ENCODE measurements at places on chromosomes 1 and 21.

DNA sequence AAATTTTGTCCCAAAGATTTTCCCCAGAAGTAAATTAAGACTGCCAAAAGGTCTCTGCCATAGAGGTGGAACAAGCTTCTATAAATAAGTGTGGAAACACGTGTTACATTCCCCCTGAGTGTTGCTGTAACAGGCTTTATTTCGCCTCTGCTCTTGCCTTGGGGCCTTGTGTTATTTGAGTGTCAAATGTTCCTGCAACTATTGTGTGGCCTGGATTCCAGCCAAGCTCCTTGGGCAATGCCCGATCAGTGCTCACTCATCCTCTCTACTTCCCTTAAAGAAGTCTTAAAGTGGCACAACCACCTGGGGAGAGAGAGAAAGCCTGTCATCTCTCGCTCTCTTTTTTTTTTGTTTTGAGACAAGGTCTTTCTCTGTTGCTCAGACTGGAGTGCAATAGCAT, 156.7 kb downstream of the NR5A2 start:
- DNase-seq = no peak

DNA sequence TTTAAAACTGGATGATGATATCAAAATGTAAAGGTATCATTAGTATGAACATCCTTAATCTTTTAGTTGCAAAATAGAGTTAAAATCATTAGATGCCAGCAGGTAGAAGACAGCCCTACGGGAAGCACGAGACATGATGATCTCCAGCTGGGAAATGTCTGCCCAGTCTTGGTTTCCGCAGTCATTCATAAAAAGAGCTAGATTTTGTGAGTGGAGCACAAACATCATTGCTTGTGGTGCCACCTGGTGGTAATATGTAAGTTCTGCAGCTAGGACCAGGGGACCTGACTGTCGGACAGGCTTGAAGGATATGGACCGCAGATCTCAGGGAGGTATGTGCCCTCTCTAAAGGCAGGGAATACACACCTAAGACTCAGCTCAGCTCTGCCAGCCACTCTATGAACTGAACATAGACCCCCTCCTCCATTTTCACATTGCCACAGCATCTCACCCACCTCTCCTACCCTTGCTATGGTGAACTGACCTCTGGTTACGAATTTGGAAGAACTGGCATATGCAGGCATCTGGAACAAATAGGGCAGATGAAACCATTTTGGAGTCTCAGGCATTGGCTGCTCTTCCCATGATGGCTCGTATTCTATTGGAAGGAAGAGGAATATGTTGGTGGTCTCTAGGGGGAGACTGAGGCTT, 9.2 kb downstream of the FCMR start:
- peak; percentile 59 for DNase-seq

GRCh38 chr1:20409971-20410370, 76.0 kb downstream of the CAMK2N1 start:
- no peak for DNase-seq

- DNase-seq = no peak
These were observed 352.3 kb downstream of the RYR2 start for GRCh38 chr1:237394281-237394680.

DNA sequence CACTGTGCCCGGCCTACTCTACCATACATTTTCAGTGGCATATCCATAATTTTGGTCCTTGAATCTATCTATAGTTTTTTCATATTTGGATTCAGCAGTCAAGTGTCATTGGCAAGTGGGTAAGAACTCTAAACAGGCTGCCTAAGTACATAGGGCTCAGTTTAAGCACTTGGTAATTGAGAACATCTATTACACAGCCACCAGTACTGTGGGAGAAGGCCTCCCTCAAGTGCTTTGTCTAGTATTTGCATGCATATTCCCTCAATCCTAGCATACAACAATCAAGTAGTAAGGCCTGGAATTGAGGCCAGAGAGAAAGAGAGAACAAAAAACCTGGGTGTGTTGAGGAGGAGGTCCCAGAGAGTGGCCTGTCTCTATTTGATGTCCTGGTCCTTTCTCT, 325.2 kb downstream of the USP25 start:
- no peak for DNase-seq

GRCh38 chr1:7922301-7922700, 18.3 kb downstream of the TNFRSF9 start:
- no peak for DNase-seq

- DNase-seq = no peak
These were observed 38.5 kb downstream of the AGPAT3 start for GRCh38 chr21:43903451-43904091.

DNA sequence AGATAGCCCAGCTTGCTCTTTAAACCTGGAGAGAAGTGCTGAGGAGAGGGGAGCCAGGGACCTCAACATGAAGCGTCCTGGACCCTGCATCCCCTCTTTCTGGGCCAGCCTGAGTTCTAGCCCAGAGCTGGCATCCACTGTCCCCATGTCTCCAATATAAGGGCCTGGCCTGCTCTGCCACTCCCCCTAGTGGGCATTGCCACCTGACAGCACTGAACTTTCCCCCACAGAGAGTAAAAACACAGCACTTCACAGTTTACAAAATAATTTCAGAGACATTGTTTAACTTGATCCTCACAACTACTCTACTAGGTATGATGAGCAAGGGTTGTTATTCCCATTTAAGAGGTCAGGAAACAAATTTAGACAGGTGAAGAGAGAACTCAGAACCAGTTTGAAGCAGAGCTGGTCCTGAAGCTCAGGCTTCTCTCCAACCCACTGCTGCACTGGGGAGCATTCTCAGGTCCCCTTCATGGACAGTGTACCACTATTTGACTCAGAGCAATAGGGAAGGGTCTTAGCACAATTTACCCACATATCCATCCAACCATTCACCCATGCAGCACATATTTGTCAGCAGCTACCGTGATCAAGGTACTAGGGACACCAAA, 151.2 kb downstream of the DMRTA2 start:
- no peak for DNase-seq

DNA sequence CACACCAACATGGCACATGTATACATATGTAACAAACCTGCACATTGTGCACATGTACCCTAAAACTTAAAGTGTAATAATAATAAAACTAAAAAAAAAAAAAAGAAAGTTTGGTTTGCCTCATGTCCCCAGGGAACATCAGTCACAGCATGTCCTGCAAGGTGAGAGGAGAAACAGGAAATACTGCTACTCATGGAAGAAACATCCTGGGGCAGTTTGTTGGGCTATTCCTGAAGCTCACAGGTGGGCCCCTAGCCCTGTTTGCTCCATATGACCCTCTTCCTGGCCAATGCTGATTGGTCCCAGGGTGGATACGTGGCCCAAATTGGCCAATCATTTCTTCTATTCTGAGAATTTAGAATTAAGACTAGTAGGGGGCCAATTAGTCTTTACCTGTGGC, 103.4 kb upstream of the ADAR start:
- DNase-seq = no peak

GRCh38 chr1:38763121-38763520, 96.5 kb downstream of the RRAGC start:
- DNase-seq = no peak

DNA sequence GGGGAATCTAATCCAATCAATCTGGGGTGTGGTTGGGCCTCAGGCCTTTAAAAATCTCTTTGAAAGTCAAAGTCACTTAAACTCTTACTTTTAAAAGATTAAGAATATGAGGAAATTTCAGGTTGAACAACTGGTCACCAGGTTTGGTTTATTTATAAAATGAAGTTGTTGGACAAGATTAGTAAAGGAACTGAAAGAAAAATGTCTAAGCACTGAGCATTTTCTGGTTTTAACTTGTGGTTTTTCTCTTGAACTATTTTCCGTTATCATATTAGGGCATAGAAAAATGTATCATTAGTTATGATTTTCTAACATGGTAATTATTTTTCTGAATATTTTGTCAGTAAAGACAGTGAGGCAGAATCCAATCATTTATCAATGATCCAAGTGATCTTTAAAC, 49.6 kb downstream of the RGS2 start:
- DNase-seq = no peak

Measured in 8988T (cell line).